ENCODE measurements at places on chromosomes 12 and 14. TPM values are rescaled to one million over a fixed set of nuclear protein-coding genes. Genes with fewer than 3 reads are reported as not detected.
A peak's percentile ranks its signal among the peaks of the same experiment; 100 is the strongest.

DNA sequence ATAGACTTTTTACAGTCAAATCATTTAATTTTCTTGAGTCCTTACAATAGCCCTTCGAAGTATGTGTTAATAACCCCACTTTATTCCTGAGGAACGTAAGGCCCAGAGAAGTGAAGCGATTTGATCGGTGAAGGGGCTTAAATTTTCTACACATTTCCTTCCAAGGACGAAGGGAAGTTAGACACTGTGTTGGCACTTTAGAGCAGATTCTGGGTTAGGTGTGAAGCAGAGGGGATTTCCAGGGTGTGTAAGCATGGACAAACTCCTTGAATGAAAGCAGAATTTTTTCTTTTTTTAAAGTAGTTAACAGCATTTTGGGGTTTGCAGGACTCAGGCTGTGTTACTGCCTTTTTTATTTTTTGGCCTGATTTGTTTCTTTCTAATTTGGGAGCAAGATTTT, 38.9 kb downstream of the PRORP start:
- no peak for DNase-seq

GRCh38 chr14:93685121-93685895, 103.0 kb downstream of the PRIMA1 start:
- DNase-seq, result no peak

GRCh38 chr14:100988011-100988410, 84.5 kb upstream of the RTL1 start:
- no peak for DNase-seq

DNA sequence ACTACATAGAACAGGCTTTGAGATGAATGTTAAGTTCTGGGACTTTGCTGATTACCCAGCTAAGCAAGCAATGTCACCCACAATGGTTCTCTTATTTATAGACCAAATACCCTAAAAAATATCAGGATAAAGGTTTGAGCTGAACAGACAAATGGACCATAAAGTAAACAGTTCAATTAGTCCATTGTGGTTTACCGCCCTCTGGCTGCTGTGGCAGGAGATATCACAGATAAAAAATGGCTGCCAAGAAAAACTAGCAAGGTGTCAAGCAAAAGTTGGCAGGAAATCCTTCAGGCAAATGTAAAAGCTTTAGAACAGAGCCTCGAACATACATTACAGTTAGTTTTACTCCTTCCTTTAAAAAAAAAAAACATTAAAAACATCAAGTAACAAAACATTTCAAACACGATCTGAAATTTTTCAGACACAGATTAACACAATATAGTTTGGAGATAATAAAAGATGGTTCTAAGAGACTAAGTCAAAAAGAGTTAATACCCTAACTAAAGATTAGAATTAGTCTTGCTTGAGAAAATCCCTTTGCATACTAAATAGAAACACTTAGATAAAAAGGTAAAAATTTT, 41.3 kb downstream of the MED13L start:
- peak; percentile 27 for DNase-seq

DNA sequence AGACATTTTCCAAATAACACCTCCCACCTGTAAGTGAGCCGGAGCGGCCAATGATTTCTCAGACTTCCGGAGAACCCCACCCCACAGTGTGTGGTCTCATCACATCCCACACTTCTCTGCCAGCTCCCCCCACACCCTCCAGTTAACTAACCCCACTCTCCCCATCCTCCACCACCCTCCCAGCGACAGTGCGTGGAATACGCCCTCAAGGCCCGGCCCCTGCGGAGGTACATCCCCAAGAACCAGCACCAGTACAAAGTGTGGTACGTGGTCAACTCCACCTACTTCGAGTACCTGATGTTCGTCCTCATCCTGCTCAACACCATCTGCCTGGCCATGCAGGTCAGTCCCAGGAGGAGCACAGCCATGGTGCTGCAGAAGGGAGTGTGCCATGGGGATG, 184.4 kb upstream of the FKBP4 start:
- DNase-seq, result no peak

DNA sequence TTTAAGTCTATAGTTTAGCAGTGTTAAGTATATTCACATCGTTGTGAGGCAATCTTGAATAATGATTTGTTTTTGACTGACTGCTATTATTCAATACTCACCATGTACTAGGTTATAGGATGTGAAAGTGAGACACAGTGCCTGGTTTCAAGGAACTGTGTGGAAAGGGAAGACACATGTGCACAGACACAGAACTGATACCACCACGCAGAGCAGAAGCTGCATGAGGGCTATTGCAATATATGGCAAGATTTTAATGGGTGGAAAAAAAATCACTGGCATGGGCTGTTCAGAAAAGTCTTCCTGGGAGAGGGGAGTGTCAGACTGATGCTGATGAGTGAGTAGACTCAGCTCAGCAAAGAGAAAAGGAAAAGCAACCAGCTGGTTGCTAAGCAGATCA, 10.4 kb downstream of the SLC7A8 start:
- DNase-seq, result no peak

DNA sequence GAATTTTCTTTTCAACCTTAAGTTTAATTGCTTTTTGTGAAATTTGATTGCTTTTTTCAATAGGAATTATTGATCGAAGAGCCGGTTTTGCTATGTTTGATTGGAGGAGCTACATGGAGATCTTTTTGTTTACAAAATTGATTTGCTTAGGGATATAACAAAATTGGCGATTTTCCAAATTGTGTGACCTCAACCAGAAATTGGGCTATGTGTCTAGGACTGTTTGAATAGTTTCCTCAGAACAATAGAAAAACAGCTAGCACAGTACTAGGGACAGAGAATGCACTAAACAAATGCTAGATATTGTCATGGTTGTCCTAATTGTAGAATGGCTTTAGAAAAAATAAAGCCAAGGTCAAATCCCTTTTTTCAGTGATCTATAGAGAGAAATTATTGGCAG, 2.4 kb downstream of the SLC17A8 start:
- DNase-seq, result no peak

- DNase-seq, result no peak
Measured at GRCh38 chr12:122412851-122413433, 9.5 kb downstream of the CLIP1 start.

DNA sequence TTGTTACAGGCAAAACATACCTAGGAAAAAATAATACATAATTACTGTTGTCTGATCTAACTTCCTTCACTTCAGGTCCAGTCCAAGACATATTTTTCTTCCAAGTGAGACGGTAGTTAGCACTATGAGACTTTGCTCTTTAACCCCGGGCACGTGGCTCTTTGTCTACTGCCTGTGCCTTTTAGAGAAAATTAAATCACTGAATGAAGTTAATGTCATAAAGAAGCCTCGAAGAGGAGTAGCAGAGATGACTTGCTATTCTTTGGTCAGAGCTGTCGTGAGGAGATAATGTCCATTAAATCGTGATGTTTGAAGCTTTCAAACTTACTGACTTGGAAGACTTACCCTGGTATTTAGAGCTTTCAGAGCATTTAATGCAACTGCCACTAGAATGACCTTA, 8.7 kb downstream of the TESPA1 start:
- no peak for DNase-seq

- DNase-seq, result no peak
Measured at GRCh38 chr12:108282676-108283075, 56.4 kb downstream of the CMKLR1 start.

Gene VRTN
- total RNA-seq, result not detected

Gene OTX2
- total RNA-seq, result not detected

Gene GNB3
- total RNA-seq, result 1.2 TPM

Gene HIP1R
- total RNA-seq, result 29.0 TPM

Gene NANOG
- total RNA-seq, result not detected

Gene EML1
- 0.68 TPM for total RNA-seq

Gene BRI3BP
- 39.3 TPM for total RNA-seq

Measured in activated T-helper 2 cell treated with anti-CD3 and anti-CD28 coated beads, Interferon-gamma antibody, Interleukin-2, Interleukin-4, amounts not matched to agents 10 μg/mL and 5 μg/mL and 100 μg/mL, durations not matched to agents 14 hours and 24 hours and 36 hours (primary cell).